ENCODE measurements at places on chromosomes 3 and 15.

- no peak for DNase-seq
These were observed 12.1 kb upstream of the RYR3 start for GRCh38 chr15:33298631-33299030.

- peak; percentile 75 for DNase-seq
These were observed 24.8 kb downstream of the GABRA5 start for GRCh38 chr15:26891448-26892181.

DNA sequence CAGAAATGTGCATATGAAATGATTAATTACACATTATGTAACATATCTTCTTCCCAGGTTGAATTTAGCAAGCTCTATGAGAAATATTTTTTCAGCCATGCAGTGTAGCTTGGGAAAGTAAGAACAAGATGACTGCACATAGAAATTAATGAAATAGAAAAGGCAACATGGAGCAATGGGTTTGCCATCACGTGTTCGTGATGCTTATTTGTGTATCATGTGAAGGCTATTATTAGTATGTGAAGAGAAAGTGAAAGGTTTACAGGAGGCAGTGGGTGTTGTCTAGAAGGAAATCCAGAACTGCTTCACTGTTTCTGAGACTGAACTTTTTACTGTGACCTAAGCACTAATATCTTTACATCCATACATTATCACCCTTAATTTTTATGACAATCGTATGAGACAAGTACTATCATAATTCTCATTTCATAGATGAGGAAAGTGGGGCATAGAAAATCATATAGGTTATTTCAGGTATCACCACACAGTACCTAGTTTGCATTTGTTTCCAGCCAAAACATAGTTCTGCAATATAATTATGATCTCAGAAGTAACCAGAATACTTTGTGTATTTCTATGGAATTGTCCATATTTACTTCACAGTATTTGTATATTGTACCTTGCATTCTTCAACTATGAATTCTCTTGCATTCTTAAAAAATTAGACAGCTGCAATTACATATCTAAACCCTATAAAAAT is 14.9 kb downstream of the SERPINI1 start:
- no peak for DNase-seq

DNA sequence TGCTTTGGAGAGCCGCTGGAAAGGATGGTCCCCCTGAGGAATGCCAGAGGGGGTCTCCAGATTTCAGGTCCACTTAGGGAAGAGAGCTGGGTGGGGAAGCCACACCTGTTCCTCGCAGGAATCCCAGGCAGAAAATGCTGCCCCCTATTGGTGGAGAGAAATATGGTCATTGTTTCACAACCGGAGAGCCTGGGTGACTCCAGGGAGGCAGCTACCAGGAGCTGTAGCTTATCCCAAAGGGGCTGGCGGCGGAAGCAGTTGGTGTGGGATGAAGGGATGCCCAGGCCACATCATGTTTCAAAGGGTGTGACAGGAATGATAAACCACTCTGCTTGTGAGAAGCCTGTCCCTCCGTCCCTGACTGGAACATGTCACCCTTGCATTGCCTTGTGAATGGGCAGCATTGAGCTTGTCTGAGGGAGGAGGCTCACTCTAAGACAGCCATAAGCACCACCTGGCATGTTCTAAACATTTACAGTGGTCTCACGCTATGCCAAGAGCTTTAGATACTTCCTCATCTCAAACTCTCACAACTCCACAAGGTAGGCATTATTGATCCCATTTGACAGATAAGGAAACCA is 34.5 kb downstream of the POMGNT2 start:
- DNase-seq = no peak

DNA sequence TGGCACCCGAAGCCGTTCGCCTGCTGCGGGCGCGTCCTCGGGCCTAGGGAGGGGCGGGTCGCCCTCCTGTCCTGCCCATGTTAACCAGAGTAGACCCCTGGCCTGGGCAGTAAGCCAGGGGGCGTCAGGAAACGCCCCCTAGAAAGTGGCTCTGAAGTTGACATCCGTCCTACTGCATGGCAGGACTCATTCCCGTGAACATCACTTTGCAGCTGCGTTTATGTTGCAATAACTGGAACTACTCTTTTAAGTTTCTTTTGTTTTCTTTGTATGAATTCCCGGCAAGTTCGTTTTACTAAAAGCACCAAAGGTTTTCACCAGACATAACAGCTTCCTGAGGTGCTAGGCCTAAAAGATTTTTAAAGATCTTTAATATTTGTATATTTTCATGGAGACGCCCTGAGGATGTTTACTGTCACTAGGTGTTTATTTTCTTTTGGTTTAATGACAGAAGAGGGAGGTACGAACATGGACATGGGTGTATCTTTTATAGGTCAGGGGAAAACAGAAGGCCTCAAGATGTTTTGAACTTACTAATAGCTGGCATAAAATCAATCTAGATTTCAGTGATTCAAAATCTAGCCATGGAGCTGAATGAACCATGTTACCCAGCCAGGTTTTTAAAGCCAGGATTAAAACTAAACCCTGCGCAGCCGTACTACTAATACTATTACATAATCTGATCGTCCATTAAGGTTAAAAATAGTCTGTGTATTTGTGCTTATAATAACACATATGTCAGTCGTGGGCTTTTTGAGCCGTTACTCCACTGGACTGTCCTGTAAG is 1.0 kb downstream of the C15orf61 start:
- peak; percentile 16 for DNase-seq

GRCh38 chr3:149662240-149662887 is 4.5 kb upstream of the WWTR1 start:
- DNase-seq = no peak

- DNase-seq = no peak
These were observed 130.9 kb downstream of the LRRK1 start for GRCh38 chr15:101049856-101050622.

DNA sequence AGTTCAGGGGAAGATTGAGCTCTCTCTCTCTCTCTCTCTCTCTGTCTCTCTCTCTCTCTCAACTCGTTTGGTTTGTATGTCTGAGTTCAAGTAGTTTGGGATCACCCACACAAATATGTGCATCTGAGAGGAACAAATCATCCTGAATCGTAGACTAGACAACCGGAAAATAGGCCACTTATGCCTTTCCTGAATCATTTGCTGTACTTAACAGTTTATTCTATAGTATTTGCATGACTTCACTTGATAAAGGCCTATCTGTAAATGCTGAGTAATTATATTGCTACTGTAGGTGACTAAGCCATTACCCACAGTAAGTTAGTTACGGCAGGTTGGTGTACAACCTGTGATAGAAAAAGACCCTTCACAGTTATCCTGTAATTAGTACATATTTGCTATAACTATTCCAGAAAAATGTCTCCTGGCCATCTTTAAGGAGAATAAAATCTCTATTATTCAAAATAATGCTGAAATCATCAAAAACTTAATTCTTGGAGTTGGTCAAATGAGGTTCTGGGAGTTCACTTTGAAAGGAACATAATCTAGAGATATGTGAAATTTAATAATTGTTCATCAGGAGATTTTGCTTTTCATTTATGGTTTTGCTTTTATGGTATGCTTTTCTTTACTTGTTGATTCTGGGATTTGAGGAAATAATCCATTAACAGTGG is 31.1 kb downstream of the OXSM start:
- no peak for DNase-seq

DNA sequence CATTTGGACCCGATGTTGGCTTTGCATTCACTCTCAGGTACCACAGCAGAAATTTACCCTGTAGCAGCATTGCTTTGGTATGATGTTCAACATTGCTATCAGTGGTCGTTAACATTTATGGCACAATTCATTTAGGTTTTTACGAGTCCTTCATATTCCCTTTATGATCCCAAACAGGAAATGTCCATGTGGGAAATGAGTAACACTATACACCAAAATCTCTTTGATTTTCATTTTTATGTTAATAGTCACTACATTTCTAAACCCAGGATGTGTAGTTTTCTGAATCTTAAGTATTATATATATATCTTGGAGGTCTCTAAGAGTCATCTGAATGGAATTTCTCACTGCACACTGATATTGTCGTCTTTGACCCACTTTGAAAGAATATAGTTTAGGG is 78.5 kb upstream of the RBMS3 start:
- DNase-seq = peak; percentile 91

- DNase-seq = peak; percentile 84
These were observed 276.0 kb downstream of the GBE1 start for GRCh38 chr3:81485444-81485865.

- peak; percentile 90 for DNase-seq
These were observed 1239.2 kb downstream of the NSUN3 start for GRCh38 chr3:95302044-95302443.

GRCh38 chr15:62564886-62565633 is 400.0 kb upstream of the C2CD4B start:
- no peak for DNase-seq

DNA sequence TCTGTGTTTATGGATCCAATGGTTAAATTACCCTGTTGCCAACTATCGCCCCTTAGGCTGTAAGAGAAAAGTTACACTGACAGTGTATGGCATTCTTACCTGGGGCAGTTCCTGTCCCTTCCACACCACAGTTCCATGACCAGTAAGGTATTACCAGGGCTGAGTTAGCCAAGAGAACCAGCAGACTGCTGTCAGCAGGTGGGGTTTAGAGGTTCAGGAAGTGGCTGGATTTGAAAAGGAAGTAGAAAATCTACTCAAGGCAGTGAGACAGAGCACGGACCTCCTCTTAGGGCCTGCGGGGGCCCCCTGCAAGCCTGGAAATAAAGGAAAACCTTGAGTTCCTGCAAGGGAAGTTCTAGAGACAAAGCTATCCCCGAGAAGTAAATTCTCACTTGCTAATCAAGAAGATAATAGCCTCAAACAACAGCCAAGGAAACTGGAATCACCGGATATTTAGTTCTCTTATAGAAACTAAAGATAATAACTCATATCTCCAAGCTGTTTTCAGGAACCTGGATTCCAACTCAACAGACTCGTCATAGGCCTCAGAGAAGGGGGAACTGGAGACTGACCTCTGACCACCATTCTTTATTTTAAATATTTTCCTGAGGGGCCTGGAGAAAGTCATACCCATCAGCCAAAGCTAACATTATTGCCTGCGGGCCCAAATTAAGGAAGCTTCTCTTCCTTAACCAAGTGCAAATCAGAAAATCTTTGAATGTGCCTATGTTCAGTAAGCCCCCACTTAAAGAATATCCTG is 161.7 kb downstream of the ANXA2 start:
- no peak for DNase-seq

GRCh38 chr3:138348754-138349739 is 668 bp downstream of the MRAS start:
- peak; percentile 29 for DNase-seq

GRCh38 chr3:190595179-190595795 is 81.4 kb downstream of the IL1RAP start:
- DNase-seq = no peak

- peak; percentile 47 for DNase-seq
These were observed 35.2 kb downstream of the ABTB1 start for GRCh38 chr3:127707851-127708411.

- no peak for DNase-seq
These were observed 42.1 kb upstream of the BHLHE40 start for GRCh38 chr3:4936982-4937614.

DNA sequence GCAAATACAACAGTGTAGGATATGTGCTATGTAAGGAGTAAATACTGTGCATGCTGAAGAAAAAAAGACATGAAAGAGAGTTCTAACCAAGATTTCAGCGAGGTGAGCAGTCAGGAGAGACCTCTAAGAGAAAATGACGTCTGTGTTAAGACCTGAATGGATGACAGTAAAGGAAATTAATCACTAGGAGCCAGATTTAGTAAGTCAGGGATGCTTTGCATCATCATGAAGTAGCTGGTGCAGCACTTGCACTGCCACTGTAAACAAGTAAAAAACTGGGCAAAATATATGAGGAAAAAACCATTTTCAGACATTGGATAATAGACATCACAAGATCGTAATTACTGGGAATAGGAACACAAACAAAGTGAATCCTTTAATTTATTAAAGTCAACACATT is 32.6 kb downstream of the RTP4 start:
- DNase-seq = no peak

GRCh38 chr3:169953462-169954141 is 13.0 kb upstream of the SEC62 start:
- peak; percentile 8 for DNase-seq

GRCh38 chr15:77476995-77477394 is 56.3 kb downstream of the HMG20A start:
- DNase-seq = no peak

GRCh38 chr15:34628577-34629152 is 45.2 kb upstream of the GOLGA8B start:
- peak; percentile 77 for DNase-seq

DNA sequence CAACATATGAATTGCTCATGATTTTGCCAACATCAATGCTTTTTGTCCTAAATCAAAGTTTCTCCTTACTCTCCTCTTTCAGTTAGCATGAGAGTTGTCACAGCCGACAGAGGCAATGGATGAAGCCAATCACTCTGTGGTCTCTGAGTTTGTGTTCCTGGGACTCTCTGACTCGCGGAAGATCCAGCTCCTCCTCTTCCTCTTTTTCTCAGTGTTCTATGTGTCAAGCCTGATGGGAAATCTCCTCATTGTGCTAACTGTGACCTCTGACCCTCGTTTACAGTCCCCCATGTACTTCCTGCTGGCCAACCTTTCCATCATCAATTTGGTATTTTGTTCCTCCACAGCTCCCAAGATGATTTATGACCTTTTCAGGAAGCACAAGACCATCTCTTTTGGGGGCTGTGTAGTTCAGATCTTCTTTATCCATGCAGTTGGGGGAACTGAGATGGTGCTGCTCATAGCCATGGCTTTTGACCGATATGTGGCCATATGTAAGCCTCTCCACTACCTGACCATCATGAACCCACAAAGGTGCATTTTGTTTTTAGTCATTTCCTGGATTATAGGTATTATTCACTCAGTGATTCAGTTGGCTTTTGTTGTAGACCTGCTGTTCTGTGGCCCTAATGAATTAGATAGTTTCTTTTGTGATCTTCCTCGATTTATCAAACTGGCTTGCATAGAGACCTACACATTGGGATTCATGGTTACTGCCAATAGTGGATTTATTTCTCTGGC is 2.5 kb downstream of the OR4F6 start:
- no peak for DNase-seq

DNA sequence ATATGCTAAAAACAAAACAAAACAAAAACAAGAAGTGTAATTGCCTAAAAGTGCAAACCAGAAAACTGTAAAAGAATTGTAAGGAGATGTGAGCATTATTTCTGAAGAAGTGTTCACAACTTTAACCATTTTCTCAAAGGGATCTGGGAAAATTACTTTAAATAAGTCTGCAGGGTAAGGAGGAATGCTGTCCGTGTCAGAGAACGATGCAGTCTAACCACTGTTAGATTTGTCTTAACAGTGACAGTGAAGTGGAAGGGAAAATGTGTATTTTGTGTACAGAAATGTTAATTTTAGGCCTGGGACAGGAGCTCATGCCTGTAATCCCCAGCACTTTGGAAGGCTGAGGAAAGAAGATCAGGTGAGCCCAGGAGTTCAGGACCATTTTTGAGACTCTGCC is 95.7 kb downstream of the DLG1 start:
- no peak for DNase-seq

GRCh38 chr3:108662142-108662738 is 72.7 kb downstream of the DZIP3 start:
- DNase-seq = peak; percentile 58

DNA sequence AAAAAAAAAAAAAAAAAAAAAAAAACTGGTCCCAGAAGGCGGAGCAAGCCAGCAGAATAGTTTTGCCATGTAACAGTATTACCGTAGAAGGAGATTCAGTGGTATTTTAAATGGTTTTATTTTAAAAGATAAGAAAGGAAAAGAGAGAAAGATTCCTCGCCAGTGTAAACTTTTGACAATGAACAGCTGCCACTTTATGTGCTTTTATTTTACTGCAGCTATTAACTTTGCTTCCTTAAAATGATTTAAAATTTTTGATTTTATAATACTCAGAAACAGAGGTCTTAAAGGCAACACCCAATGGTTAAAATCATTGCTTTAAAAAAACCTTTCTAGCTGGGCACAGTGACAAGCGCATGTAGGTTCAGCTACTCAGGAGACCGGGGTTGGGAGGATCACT is 46.8 kb downstream of the TMCO5A start:
- no peak for DNase-seq
